ENCODE measurements at places on chromosomes 2 and 18.
A peak's percentile ranks its signal among the peaks of the same experiment; 100 is the strongest.

DNA sequence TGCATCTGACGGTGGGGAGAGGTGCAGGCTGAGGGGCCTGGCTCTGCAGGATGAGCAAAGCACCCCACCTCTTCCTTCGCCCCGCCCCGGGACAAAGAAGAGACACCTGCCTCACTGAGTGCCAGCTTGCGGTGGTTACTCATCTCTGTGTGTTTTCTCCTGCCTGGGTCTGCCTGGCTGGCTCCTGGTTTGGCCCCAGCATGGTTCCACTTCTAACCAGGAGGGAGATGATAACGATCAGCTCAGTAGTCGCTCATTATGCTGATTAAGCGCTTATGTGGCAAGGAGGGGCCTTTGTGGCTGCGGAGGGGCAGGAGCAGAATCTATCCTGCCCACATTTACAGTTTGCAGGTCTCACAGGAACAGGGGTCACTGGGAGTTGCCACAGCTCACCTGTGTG is 68.7 kb upstream of the EDAR start:
- DNase-seq = no peak

DNA sequence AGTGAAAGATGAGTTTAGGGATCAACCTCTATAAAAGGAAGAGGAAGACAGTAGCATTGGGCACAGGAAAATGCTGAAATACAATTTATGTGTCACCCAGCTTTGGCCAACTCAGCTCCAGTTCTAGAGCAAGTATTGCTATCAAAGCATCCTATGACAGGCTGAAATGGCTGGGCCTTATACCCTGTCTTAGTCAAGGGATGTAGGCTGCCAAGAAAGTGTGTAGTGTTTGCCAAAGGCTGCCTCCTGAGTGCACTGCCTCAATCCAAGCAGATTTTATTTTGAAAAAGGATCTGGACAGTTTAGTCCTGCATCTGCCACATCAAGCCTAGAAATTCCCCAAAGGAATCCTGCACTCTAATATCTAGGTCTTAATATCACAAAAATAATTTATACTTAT is 359.9 kb upstream of the ZC3H15 start:
- no peak for DNase-seq

DNA sequence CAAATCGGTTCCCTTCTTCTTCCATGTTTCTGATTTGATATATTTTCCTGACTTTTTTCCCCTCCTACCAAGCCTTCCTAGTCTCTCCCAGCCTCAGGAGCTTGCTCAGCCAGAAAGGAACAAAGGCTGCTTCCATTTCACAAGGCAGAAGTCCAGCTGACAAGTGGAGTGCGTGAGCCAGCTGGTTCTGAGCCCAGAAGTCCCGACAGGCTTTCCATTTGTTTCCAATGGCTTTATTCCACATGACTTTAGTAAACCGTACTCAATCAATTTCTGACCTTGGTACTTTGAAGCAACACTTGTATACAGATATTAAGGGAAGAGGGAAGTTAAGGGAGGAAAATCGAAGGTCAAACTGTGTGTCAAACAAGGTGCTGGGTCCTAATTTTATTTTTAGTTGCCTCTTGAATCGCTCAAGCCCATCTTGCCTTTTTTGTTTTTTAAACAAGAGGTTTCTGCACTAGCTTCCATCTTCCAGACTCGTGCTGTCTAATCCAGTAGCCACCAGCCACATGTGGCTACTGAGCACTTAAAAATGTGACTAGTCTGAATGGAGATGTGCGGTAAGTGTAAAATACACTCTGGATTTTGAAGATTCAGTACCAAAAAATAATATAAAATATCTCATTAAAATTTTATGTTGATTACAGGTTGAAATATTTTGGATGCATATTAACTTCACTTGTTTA is 36.2 kb downstream of the WIPF1 start:
- DNase-seq = no peak

- no peak for DNase-seq
These were observed 360.3 kb upstream of the SPHKAP start for GRCh38 chr2:228541789-228542188.

GRCh38 chr2:128686881-128687555 is 368.4 kb upstream of the HS6ST1 start:
- DNase-seq = no peak

DNA sequence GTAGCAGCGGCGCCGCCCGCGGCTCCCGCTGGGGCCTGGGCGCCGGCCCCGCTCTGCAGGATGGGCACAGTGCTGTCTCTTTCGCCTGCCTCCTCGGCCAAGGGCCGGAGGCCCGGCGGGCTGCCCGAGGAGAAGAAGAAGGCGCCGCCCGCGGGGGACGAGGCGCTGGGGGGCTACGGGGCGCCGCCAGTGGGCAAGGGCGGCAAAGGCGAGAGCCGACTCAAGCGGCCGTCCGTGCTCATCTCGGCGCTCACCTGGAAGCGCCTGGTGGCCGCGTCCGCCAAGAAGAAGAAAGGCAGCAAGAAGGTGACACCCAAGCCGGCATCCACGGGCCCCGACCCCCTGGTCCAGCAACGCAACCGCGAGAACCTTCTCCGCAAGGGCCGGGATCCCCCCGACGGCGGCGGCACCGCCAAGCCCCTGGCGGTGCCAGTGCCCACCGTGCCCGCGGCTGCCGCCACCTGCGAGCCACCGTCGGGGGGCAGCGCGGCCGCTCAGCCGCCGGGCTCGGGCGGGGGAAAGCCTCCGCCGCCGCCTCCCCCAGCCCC is 369 bp downstream of the CDK5R2 start:
- DNase-seq = peak; percentile 11

DNA sequence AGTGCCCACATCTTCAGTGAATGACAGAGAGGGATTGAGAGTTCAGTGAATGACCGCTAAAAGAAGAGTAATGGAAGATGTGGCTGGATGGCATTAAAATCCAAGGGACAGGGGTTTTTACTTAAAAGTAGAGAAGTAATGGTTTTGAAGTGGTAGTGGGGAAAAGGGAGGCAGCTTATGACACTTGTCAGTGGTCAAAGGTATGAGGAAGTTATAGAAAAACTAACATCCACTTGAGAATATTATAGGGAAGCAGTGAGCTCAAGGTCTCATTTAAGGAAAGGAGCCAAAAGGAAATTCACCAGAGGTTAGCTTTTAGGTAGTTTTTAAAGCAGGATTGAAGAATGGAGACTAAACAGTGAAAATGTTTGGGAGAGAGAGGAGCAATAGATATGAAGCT is 24.3 kb downstream of the CDK15 start:
- DNase-seq = no peak

- no peak for DNase-seq
These were observed 180.4 kb downstream of the MCFD2 start for GRCh38 chr2:46735108-46735691.

GRCh38 chr18:48946329-48946835 is 4.4 kb downstream of the SMAD7 start:
- no peak for DNase-seq

DNA sequence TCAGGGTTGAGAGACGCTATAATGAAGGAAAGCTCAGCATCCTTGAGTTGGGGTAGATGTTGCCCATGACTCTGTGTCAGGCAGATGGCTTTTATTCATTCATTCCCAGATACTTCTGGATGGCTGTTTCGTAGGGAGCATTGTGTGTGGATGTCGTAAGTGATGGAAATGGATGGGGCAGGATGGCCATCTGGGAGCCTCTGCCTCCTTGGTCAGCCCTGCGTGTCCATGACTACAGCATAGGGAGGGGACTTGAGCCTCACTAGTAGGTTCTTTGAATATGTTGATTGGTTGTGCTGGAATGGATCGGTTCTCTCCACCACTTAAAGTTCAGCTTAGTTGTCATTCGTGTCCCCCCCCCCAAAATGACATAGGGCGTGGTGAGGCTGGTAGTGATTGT is 44.9 kb downstream of the TGOLN2 start:
- no peak for DNase-seq

DNA sequence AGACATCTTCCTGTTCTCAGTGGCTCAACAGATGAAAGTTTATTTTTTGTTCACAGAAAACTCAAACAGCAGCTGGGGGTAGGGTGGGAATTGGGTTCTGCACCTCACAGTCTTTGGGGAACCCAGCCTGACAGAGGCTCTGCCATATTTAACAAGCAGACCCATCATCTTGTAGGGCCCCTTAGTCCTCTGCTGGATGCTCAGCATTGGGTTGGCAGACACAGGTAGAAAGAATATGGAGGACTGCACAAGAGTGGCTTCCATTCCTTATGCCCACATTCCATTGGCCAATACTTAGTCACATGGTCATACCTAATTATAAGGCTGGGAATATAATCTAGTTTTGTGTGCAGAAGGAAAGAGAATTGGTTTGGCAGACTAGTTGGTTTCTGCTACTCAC is 89.1 kb downstream of the MYO3B start:
- DNase-seq = no peak

DNA sequence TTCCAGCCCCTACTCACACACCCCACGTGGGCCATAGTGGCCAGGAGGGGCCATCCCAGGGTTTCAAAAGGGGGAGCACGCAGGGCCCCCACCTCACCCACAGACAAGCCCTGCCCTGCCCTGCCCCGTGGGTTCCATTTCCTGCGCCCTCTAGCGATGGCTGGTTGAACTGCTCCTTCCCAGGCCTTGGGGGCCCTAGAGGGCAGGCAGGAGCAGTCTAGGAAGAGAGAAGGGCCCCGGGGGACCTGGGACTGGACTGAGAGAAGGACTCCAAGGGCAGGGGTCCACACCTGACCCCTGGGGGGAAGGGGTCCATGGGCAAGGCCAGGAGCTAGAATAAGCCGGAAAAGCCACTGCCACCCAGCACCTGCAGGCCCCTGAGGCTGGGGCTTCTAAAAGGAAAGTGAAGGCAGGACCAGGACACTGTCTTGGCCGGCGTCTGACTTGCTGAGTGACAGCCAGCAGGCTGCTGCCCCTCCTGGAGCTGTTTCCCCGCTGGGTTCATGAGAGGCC is 10.1 kb downstream of the CYP26B1 start:
- peak; percentile 60 for DNase-seq

GRCh38 chr2:29810956-29811355 is 110.4 kb downstream of the ALK start:
- DNase-seq = no peak

GRCh38 chr2:26620031-26620605 is 21.0 kb downstream of the CIB4 start:
- no peak for DNase-seq

DNA sequence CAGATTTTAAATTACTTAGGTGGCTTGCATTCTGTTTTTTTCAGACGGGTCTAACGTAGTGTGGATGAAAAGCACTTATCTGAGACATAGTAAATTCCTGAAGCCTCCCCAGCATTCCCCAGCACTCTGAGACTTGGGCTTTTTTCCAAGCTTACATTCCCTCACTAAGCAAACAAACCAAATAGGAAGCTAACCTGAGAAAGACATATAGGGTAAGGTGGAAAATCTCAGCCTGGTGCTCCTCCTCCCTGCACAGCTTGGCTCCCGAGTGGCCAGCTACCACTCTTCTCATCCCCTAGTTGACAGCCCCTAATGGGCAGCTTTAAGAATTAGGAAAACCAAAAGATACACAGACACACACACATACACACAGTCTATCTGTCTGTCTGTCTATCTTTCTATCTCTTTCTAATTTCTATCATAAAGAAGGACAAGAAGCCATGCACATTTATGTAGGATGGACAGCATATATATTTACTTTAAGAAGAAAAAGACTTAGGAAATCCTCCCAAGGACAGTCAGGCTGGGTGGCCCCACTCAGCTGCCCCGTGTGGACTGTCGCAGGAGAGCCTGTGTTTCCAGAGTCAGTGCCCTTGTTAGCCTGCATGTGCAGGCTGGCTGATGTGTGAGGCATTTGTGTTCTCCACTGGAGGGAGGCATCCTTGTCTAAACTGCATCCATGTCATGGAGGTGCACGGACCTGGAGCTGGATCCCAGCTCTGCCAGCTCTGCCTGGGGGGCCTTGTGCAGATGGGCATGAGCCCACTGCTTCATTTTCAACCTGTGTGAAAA is 8.2 kb downstream of the CNNM3 start:
- DNase-seq = no peak

DNA sequence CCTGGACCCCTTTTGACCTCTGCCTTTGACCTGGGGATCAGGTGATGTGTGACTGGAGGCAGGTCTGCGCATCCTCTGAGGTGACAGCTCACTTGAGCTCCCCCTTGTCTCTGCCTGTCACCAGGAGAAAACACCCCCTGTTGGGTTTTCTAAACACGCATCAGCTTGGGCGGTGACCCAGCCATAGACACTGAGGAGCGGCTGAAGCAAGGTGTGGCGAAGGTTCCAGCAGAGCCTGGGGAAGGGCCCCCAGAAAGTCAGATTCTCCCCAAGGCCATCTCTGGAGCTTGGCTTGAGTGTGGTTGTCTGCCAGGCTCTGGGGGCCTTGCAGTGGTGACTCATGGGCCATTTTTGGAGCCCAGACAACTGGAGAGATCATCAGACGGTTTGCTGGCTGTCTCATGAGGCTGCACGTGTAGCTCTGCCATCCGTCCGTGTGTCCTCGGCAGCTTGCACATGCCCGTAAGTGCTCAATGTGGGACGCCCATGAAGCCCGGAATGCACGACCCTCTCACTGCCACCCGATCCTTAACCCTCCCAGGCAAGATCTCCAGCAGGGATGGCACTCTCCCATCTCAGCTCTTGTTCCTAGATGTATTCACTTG is 29.4 kb downstream of the SIX3 start:
- no peak for DNase-seq

DNA sequence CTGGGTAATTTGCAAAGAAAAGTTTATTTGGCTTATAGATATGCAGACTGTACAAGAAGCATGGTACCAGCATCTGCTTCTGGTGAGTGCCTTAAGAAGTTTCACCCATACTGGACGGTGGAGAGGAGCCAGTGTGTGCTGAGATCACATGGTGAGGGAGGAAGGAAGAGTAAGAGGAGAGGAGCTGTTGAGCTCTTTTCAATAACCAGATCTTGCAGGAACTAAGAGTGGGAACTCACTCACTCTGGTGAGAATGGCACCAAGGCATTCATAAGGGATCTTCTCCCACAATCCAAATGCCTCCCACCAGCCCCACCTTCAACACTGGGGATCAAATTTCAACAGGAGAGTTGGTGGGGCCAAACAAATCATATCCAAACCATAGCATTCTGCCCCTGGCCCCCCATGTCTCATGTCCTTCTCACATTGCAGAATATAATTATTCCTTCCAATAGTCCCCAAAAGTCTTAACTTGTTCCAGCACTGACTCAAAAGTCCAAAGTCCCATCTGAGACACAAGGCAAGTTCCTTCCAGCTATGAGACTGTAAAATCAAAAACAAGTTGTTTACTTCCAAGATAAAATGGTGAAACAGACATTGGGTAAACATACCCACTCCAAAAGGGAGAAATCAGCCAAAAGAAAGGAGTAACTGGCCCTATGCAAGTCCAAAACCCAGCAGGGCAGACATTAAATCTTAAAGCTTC is 11.7 kb upstream of the TMEM37 start:
- no peak for DNase-seq

DNA sequence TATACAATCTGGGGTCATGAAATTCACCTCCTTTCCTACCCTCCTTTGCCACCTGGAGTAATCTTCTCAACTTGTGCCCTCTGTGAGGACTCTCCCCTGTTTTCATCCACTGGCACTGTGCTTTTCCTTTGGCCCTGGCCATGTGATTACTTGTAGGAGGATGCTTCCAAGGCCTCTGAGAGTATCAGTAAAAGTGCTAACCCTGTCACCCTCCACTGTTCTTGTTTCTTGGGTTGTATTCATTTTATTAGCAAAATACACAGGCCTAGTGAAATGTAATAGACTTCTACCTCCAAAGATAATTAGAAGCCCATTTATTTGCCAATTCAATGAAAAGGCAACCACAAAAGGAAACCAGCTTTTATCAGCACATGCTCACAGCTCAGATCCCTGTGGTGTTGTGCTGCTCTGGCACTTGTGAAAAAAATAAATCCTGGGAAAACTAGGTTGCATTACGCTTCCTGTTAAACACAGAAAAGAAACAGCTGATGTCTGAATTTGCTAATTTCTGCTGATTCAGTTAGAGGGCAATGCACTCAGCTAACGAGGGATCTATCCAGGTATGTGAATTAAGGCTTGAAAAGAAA is 357.5 kb upstream of the ETAA1 start:
- DNase-seq = no peak

- DNase-seq = no peak
These were observed 58.2 kb downstream of the ITGB6 start for GRCh38 chr2:160141912-160142311.
